Thoracic aorta (tissue), 2 donors: ENCODE measurements at places on chromosomes 5 and 9.

GRCh38 chr5:158375531-158375930 lies 516.6 kb upstream of the CLINT1 start:
- no peak for DNase-seq

DNA sequence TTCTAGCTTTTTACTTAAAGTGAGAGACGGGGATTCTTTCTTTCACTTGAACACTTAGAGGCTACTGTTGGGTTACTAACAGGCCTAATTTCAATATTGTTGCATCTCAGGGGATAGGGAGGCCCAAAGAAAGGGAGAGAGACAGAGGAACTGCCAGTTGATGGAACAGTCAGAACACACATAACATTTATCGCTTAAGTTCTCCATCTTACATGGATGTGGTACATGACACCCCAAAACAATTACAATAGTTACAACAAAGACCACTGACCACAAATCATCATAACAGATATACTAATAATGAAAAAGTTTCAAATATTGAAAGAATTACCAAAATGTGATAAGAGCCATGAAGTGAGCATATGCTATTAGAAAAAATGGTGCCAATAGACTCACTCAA lies 4.3 kb upstream of the RIC1 start:
- DNase-seq, result no peak

- DNase-seq, result no peak
These were observed 288.3 kb downstream of the MLLT3 start for GRCh38 chr9:20333991-20334390.

DNA sequence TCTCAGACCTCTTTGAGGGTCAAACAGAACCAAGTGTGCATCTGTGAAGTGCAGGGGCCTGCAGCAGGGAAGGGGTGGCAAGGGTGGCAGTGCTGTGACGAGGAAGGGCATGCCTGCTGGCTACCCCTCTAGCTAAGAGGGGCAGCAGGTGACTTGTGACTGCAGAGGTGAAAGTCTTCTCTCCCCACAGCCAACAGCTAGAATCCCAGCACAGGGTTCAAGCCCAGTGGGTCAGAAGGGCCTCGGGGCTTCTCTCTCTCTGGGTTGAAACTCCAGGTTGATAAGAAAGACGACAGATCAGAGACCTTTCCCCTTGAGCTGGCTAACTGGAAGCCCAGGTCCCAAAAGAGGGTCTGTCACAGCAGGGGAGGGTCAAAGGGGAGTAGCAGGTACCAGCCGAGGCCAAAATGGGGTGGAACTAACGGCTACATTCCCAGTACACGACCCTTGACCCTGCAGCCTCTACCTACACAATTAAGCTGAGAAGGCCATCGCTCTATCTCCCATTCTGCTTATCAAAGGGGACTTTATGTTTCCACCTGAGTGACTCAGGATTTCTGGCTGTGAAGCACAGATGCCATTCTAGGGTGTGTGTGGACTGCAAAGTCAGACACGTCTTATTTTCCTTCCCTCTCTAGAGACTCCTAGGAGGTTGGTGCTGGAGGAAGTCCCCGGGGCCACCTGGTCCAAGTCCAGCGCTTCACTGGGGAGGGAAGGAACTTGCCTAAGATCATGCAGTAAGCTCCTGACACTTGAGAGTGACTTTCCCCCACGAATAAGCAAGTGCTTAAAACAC lies 14.6 kb downstream of the ANKS6 start:
- DNase-seq, result no peak

- DNase-seq, result no peak
These were observed 231.7 kb downstream of the CTNND2 start for GRCh38 chr5:11672385-11673085.

- DNase-seq, result no peak
These were observed 422.7 kb downstream of the MTRR start for GRCh38 chr5:8291641-8292040.

DNA sequence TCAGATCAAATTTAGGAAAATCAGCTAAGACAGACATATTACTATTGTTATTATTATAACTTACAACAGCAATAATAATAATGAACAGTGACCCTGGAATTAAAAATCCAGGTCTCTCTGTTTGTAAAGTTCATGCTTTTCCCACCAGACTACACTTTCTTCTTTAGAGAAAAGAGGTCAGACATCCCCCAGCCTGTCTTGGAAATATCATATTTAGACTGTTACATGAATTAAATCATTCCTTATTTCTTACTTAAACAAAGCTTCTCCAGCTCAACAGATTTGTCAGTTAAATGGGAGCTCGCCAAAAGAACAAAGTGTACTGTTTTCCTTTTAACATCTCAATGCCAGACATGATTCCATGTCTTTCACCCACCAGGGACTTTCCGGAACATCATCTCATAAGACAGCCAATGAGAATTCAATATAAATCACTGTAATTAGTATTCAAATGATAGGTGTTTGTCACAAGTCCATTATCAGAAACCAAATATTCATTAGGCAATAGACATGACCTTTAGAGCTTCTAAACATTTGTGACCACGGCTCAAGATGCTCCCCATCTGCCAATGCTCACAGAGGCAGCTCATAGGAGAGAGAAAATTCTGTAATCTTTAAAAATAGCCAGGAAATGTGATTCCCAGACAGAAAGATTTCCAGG lies 351.9 kb downstream of the ENC1 start:
- no peak for DNase-seq
